ENCODE measurements at places on chromosomes 1 and 21. TPM values are rescaled to one million over a fixed set of nuclear protein-coding genes. Genes with fewer than 3 reads are reported as not detected.
A peak's percentile ranks its signal among the peaks of the same experiment; 100 is the strongest.

- peaks cover 44% of the 10 kb centered on the region for H3K27me3 ChIP-seq
- no peaks in the 10 kb centered on the region for H3K36me3 ChIP-seq
- peaks cover 17% of the 10 kb centered on the region for H3K4me1 ChIP-seq
These were observed 4.5 kb upstream of the TRIM67 start for GRCh38 chr1:231157311-231157710.

- no peaks in the 10 kb centered on the region for H3K4me1 ChIP-seq
- DNase-seq = peak; percentile 94
- no peaks in the 10 kb centered on the region for H3K36me3 ChIP-seq
These were observed 1.1 kb upstream of the ADAMTS1 start for GRCh38 chr21:26846036-26846931.

ETS2 gene
- polyA plus RNA-seq = 133 TPM

GRCh38 chr1:12372761-12373160 lies 142.9 kb downstream of the VPS13D start:
- H3K27me3 ChIP-seq = no peaks in the 10 kb centered on the region
- H3K36me3 ChIP-seq = peaks cover 32% of the 10 kb centered on the region
- H3K27ac ChIP-seq = no peak overlapping the region

LRRC7 gene
- 0.20 TPM for polyA plus RNA-seq

GRCh38 chr1:2860476-2861142 lies 59.1 kb upstream of the TTC34 start:
- peaks cover 44% of the 10 kb centered on the region for H3K27me3 ChIP-seq
- no peaks in the 10 kb centered on the region for H3K36me3 ChIP-seq
- H3K4me1 ChIP-seq = no peaks in the 10 kb centered on the region
- H3K4me3 ChIP-seq = no peak overlapping the region

DNA sequence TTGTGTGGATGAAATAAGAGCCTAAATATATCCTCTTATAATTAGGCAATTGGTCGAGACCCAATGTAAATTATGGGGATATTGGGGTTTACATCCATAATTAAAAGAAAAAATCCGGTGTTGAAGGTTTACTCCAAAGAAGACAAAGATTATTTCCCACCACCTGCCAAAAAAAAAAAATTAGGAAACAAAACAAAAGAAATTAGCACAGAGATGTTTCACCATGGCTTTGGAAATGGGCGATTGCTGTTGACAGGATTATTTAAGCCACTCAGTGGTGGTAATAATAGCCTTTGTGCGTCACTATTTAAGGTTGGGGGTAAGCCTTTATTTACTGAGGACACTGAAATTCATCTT lies 585 bp upstream of the GLRX2 start:
- H3K27me3 ChIP-seq = no peaks in the 10 kb centered on the region
- H3K27ac ChIP-seq = peak overlapping the region; percentile 95
- DNase-seq = no peak
- H3K4me3 ChIP-seq = peak overlapping the region; percentile 84

NBPF26 gene
- polyA plus RNA-seq = 3.0 TPM

DNA sequence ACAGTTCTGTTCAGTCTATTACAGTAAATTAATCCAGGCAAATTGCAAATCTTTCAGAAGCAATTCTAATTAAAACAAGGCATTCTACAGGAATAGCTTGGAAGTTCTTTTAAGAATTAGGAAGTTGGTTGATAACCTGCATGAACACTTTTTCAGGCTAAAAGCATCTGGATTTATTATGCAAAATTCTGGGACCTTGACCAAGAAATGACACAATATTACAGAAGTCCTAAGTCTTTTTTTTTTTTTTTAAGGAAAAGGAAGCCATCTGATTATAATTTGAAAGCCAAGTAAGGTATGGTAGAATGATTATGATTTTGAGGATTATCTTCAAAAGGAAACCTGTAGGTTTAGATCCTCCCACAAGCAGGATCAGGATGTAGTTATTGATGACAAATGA lies 74.7 kb upstream of the KCNK2 start:
- H3K36me3 ChIP-seq = no peaks in the 10 kb centered on the region
- DNase-seq = no peak
- H3K4me1 ChIP-seq = no peaks in the 10 kb centered on the region
- H3K27ac ChIP-seq = no peak overlapping the region

GRCh38 chr21:46190491-46191131 lies 6.4 kb upstream of the SPATC1L start:
- H3K27ac ChIP-seq = no peak overlapping the region
- peaks cover 22% of the 10 kb centered on the region for H3K36me3 ChIP-seq
- no peaks in the 10 kb centered on the region for H3K4me1 ChIP-seq
- H3K4me3 ChIP-seq = no peak overlapping the region
- H3K27me3 ChIP-seq = no peaks in the 10 kb centered on the region
- DNase-seq = peak; percentile 55

HOOK1 gene
- 13.5 TPM for polyA plus RNA-seq

LCE1F gene
- not detected for polyA plus RNA-seq

NLRP3 gene
- polyA plus RNA-seq = 1.1 TPM

OR2L3 gene
- polyA plus RNA-seq = 0.01 TPM

MPZ gene
- polyA plus RNA-seq = 3.0 TPM

DNA sequence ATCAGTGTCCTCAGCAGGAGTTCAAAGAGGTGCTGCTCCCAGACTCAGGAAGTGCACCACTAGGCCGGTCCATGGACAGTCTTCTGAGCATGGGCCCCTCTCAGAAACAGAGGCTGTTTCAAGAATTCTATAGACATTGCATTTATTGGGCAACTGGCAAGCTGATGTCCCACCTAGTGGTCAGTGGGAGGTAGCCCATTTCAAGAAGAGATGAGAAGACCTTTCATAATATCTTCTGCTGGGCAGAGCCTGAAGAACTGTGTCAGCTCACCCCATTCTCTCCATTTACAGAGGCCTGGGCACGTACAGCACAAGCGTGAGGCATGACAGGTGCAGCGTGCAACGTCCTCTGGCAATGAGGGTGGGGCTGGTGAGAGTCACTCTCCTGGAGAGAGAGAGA lies 216.0 kb downstream of the DYRK1A start:
- no peak for DNase-seq
- no peaks in the 10 kb centered on the region for H3K36me3 ChIP-seq
- no peaks in the 10 kb centered on the region for H3K4me1 ChIP-seq
- no peaks in the 10 kb centered on the region for H3K27me3 ChIP-seq
- no peak overlapping the region for H3K4me3 ChIP-seq

DNA sequence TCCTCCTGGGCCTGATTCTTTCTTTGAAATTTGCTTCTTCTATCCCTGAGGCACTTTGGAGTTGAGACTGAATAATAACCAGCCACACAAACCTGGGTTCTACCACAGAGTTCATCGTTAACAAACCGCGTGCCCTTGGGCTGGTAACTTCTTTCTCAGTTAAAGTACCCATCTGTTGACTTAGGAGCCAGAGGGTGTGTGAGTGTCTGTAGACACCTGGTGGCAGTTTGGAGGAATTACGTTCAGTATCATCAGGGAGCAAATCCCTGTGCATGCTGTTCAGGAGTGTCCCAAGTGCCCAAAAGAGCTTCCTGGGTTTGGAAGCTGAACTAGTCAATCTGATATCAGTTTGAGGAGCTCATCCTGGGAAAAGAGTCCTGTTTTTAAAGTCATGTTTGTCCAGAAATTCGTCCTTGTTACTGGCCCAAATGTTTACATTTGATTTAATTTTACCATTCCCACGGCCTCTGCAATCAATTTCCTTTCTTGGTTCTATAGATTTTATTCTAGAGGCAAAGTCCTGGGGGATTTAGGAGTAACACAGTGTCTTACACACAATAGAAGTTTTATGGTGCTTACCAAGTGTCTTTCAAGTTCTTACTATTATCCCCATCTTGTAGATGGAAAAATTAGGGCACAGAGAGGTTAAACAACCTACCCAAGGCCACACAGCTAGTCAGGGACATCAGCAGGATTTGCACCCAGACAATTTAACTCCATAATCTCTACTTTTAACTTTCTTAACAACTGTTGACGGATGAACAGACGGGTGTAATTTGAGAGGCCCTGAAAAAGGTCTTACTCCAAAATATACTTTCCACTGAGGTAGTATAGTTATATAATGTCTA lies 26.7 kb upstream of the RPTN start:
- DNase-seq = no peak
- peaks cover 33% of the 10 kb centered on the region for H3K4me1 ChIP-seq
- no peaks in the 10 kb centered on the region for H3K36me3 ChIP-seq
- H3K4me3 ChIP-seq = no peak overlapping the region
- H3K27me3 ChIP-seq = no peaks in the 10 kb centered on the region
- no peak overlapping the region for H3K27ac ChIP-seq

BLACAT1 gene
- polyA plus RNA-seq = 0.51 TPM

- H3K4me1 ChIP-seq = peaks cover 15% of the 10 kb centered on the region
- no peak overlapping the region for H3K27ac ChIP-seq
- H3K27me3 ChIP-seq = no peaks in the 10 kb centered on the region
These were observed 3.5 kb upstream of the PTTG1IP start for GRCh38 chr21:44876849-44877575.

DNA sequence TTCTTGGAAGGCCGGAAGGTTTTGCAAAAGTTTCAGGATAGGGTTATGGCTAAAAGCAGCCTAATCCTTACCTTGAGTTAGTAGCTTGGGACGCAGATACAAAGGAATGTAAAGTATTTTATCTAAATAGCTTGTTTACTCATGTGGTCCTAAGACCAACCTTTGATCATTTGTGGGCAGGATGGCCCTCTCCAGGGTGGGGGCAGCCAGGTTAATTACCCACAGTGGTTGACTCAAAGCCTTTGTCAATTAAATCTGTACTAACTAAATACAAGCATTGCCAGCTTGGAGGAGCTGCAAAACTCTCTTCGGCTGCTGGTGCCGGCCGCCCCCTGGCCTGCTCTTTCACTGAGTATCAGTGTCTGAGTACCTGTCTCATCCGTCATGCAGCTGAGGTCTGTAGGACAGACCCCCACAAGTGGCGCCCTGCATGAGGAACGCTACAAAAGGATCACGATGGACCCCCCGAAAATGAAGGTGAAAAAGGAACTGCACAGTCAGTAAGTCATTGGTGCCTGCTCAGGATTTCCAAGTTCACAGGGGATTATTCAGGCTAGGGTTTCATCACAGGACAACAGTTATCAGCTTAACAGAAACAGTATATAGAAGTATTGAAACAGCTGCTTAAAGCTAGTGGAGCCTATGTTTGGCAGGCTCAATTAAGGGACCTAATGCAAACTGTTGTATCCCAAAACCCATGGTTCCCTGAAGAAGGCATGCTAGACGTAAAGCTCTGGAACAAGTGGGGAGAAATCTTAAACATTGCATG lies 212.5 kb upstream of the MAP1LC3C start:
- no peak overlapping the region for H3K27ac ChIP-seq
- no peak overlapping the region for H3K4me3 ChIP-seq
- no peaks in the 10 kb centered on the region for H3K27me3 ChIP-seq
- no peaks in the 10 kb centered on the region for H3K4me1 ChIP-seq
- no peaks in the 10 kb centered on the region for H3K36me3 ChIP-seq

DNA sequence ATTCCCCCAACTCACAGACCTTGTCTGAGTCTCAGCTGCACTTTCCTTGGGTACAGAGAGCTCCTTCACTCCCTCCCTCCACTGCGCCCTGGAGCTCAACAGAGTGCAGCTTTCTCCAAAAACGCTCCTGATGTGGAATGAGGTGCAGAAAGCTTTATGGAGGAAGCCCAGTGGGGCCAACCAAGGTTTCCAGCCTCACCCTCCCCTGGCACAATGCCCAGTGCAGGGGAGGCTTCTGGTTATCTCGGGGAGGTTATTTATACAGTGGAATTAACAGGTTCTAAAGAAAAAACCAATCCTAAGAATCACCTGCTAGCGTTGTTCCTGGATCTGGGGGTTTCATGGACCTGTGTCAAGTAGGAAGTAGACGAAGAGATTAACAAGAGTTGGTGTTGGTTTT lies at the start of gene ITLN1:
TSS of gene ITLN1 (minus strand) at position 139 of the 400 bp plus-strand sequence. CDS start 303 bp downstream, outside the sequence.
- no peaks in the 10 kb centered on the region for H3K36me3 ChIP-seq
- no peak within 1 kb of the TSS for H3K4me3 ChIP-seq
- H3K27me3 ChIP-seq = no peaks in the 10 kb centered on the region
- no peaks in the 10 kb centered on the region for H3K4me1 ChIP-seq
- no peak for DNase-seq

DNA sequence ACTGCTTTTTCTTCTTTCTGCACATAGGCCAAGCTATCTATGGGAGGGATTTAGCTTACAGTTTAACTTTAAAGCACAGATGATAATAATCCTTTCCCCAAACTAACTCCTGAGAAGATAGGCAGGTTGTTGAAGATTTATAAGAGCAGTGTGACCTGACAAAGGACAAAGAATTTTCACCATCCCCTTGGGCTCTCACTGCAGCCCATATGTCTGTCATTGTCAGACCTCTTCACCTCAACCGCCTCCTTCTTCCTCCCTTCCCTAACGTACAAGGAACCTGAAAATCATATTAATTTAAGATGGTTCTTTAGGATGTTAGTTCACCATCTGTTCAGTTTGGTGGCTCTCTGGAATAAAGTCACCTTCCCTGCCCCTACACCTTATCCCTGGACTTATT lies 5.0 kb downstream of the RNU1-2 start:
- DNase-seq = no peak

- H3K27ac ChIP-seq = no peak overlapping the region
- DNase-seq = no peak
- H3K4me3 ChIP-seq = no peak overlapping the region
- no peaks in the 10 kb centered on the region for H3K36me3 ChIP-seq
These were observed 63.8 kb upstream of the PRDX6 start for GRCh38 chr1:173413271-173413707.

AMY1A gene
- not detected for polyA plus RNA-seq

DNA sequence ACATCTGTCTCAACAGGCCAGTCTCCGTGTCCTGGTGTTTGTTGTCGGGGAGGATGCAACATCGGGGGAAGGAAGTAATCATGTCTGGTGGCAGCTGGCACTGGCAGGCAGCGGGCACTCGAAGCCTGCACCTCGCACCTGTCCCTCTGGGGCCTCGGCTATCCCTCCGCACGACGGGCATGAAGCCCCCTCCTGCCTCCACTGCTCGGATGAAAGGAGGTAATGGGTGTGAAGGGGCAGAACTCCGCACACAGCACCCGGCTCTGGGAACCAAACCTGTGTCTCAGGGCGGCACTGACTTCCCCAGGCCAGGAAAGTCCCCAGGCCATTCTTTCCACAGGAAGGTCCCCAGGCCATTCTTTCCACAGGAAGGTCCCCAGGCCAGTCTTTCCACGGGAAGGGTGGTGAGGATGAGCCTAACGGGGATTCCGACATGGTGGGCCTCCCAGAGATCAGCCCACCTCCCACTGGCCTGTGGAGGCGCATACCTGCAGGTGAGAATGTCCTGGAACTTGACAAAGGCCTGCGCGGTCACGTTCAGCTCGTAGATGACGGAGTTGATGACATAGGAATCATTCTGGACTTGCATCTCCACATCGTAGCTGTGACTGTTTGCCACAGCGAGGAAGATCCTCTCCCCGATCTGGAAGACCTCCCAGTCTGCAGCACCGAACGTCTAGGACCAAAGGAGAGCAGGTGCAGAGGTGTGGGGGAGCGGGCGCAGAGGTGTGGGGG lies 31.1 kb downstream of the KRTAP10-1 start:
- no peak overlapping the region for H3K4me3 ChIP-seq
- no peaks in the 10 kb centered on the region for H3K36me3 ChIP-seq
- no peak for DNase-seq
- H3K27me3 ChIP-seq = peaks cover 46% of the 10 kb centered on the region
- H3K4me1 ChIP-seq = peaks cover 9% of the 10 kb centered on the region
- H3K27ac ChIP-seq = no peak overlapping the region

Data from sigmoid colon (tissue), 7 donors.